ENCODE measurements at places on chromosomes 5 and 9.

- peak; percentile 67 for DNase-seq
Measured at GRCh38 chr9:136902259-136902821, 16.0 kb downstream of the TRAF2 start.

- DNase-seq: no peak
Measured at GRCh38 chr9:8156346-8156745, 356.8 kb upstream of the DMAC1 start.

GRCh38 chr5:14783691-14784090, 87.9 kb downstream of the ANKH start:
- no peak for DNase-seq

- no peak for DNase-seq
Measured at GRCh38 chr9:121304707-121305106, 36.7 kb downstream of the GSN start.

DNA sequence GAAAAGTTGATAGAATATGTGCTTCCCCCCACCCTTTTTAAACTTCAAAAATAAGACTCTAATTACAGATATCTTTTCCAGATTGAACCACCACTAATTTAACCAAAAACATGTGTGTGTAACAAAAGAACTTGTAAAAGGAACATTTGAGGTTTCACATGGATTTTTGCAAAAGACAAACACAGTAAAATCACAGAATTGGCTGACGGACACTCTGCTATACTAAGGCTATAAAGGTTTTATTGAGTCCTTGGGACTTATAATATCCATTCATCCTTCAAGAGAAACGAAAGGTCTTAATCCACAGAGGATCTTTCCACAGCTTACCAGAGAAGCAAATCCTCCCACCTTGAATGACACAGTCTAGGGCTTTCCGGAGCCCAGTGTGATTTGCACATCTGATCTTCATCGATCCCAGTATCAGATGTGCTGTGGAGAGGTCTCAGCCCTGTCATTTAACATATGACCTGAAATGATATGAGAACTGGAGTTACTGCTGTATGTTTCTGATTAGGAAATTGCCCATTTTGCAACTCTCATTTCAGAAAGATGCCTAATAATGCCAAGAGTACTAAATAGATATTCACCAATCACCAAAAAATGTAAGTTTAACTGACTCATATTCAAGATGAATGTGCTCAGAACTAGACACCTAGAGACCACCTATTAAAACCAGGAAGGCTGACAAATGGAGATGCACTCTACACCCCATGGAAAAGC, 256.5 kb upstream of the FBXL7 start:
- DNase-seq: no peak

DNA sequence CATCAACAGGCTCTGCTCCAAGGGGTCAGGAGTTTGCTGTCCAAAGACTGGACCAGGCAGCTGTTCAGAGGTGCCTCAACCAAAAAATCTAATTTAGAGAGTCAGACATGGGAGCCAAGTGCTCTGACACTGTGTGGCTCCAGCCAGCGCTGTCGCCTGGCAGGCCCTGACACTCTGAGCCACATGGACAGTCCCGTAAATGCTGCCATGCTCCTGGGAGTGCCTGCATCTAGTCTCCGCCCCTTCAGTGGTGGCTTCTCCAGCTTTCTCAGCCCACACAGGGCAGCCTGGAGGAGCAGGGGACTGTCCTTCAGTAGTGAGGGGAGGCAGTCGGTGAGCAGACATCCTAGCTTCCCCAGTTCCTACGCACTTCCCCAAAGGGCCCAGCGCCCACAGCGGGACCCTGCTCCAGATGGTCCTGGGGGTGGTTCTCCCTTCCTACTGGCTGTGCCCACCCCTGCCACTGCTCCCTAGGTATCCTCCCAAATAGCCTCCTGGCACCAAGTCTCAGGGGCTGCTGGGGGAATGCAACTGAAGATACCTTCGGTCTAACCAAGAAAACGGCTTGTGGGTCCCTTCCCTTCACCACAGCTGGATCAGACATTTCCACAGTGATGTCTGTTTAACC, 72.3 kb downstream of the SHC3 start:
- no peak for DNase-seq

- no peak for DNase-seq
Measured at GRCh38 chr9:114484854-114485443, 20.3 kb downstream of the WHRN start.

- DNase-seq: no peak
Measured at GRCh38 chr5:115098041-115098702, 71.5 kb downstream of the TRIM36 start.

GRCh38 chr9:8070779-8071444, 271.3 kb upstream of the DMAC1 start:
- no peak for DNase-seq

GRCh38 chr5:127355337-127355736, 64.7 kb downstream of the MEGF10 start:
- DNase-seq: no peak

DNA sequence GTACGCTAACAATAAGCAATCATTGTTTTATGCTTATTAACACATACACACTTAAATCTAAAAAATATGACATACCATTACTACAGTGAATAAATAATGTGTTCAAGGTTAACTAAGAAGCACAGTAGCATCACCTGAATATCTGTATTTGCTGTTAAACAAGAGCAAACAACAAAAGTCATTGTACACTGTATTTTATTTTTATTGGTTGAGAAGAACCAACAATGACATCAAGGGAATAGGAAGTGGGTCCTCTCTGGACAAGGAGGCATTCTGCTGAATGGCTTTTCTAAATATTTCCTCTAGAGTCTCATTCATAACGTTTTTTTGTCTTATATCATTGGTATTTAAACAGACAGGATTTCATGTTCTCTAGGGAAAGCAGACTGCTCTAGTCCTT, 460.4 kb downstream of the CDH9 start:
- no peak for DNase-seq

- DNase-seq: peak; percentile 3
Measured at GRCh38 chr5:157390551-157391297, 69.3 kb upstream of the NIPAL4 start.

GRCh38 chr5:57784121-57784520, 301.5 kb upstream of the ACTBL2 start:
- no peak for DNase-seq

- no peak for DNase-seq
Measured at GRCh38 chr9:4826417-4827166, 33.8 kb downstream of the RCL1 start.

- no peak for DNase-seq
Measured at GRCh38 chr9:18056269-18056992, 417.5 kb upstream of the ADAMTSL1 start.

GRCh38 chr5:105501315-105501714, 1938.7 kb upstream of the NUDT12 start:
- DNase-seq: no peak

GRCh38 chr5:37831821-37832534, 7.9 kb downstream of the GDNF start:
- no peak for DNase-seq

GRCh38 chr5:159764283-159765134, 151.8 kb upstream of the ADRA1B start:
- DNase-seq: no peak

GRCh38 chr5:431001-431710, 11.8 kb upstream of the EXOC3 start:
- DNase-seq: no peak

GRCh38 chr5:52894451-52894850, 94.7 kb upstream of the ITGA2 start:
- DNase-seq: no peak

DNA sequence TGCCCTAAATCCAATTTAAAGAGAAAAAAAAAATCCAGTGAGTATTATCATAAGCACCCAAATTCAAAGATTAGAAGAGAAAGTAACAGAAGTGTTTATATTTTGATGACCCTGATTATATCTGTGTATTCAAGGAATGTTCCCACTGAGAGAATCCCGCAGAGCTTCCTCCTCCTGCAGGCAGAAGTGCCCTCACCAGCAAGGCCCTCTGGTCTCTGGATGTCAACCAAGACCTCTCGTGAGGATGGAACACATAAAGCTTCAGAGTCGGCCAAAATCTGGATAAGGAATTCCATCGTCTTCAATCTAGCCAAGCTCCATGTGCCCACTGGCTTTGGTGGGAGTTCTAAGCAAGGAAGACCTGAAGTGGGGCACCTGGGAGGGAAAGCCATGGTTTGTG, 18.1 kb downstream of the PTCH1 start:
- DNase-seq: no peak

DNA sequence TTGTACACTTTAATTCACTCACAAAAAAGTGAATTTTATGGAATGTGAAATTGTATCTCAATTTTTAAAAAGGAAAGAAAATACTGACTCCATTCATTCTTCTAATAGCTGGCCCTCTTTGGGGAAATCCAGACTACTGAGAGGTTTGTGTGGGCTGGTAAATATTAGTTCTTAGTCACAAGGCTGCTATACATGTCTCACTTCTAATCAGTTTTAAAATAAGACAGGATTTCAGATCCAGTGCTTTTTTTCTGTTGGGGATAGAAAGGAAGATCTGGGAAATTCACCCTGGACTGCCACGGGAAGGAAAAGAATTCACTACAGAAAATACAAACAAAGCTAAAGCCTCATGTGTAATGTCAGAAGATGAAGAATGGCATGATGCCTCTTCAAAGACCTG, 32.7 kb upstream of the ADAMTSL1 start:
- no peak for DNase-seq

- DNase-seq: no peak
Measured at GRCh38 chr5:110463106-110463505, 263.4 kb downstream of the TMEM232 start.

DNA sequence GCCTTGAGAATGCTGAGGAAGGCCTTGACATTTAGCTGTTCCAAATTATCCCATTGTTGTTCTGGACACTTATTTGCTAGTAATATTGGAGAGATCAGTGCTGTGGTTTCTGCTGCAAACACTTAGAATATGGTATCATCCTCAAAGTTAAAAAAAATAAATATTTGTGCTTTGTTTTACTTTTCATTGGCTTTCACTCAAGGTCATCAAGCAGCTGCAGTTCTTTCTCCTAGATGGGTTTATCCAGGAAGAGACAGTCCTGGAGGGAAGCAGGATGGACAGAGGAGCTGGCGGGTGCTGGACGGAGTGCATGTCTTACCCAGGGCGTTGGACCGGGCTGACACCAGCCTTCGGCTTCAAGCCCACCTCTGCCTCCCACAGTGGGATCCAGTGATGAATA, 193.6 kb downstream of the MTRR start:
- DNase-seq: no peak
